ENCODE measurements at places on chromosomes 2 and 18.

GRCh38 chr2:236176417-236176816, 8.2 kb upstream of the GBX2 start:
- DNase-seq, result peak; percentile 41

GRCh38 chr2:240561325-240561971, 1.3 kb downstream of the DUSP28 start:
- DNase-seq, result peak; percentile 58

- DNase-seq, result no peak
These were observed 40.3 kb downstream of the EML6 start for GRCh38 chr2:54763636-54764291.

- no peak for DNase-seq
These were observed 309.5 kb upstream of the CCDC68 start for GRCh38 chr18:55268628-55269275.

DNA sequence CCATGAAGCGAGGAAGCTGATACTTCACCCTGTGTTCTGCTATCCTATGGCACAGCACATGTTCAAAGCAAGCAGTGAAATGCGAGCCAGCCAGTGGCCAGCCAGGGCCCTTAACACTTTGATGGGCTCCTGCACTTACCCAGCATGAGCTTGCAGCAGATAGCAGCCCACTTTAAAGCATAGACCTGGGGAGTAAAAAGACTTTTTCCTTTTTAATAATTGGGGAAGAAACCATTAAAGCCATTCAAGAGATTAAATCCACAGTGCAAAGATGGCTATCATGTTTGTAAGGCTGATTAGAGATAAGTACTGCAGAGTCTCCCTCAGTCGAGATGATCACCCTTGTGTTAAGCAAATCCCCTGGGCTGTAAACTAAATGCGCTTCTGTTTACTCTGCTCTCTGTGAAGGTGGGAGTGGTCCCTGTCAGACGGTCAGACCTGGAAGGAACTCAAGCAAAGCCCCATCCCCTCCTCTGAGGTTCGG, 15.7 kb downstream of the CCBE1 start:
- no peak for DNase-seq

DNA sequence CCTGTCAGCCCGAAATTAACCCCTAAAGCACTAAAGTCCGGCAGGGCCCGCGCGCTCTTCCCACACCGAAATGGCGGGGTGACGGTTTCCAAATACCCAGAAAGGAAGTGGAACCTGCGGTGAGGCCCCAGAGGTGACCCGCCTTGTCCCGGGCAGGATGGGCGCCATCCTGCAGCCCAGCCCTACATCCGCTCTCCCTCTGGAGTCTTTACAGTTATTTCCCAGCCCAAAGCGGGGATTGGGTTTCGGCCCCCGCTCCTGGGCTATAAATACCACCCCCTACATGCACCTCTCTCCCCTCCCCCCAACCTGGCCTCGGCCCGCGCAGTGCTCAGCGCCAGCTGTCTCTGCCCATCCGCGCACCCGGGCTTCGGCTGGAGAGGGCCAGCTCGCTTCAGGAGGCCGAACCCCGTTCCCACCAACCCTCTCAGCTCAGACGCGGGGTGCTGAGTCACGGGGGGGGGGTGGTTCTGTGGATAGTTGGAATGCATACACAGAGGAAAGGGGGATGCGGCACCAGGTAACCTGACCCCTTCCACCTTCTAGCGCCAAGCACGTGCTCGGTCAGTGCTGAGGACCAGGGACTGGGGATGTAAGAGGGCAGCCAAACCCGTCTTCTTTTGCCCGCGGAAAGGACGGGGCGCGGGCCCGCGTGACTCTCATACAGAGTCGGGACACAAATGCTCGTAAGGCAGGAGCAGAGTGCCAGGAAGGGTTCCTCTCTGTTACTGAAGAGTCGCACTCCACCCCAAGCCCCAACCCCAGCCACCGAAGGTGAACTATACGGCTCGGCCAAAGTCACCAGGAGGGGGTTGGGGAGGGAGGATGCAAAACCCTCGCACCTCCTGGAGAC, at the start of gene TUBA4B:
TUBA4B (plus strand) TSS at position 344 of the 853 bp plus-strand sequence; CDS start at position 509, 165 bp downstream.
- no peak for DNase-seq

- no peak for DNase-seq
These were observed 7.1 kb downstream of the GBX2 start for GRCh38 chr2:236161082-236161462.

- no peak for DNase-seq
These were observed 5.3 kb downstream of the TPO start for GRCh38 chr2:1418566-1418965.

GRCh38 chr2:11984316-11985158, 238.1 kb downstream of the LPIN1 start:
- DNase-seq, result no peak

Measured in SJSA1 (cell line).